ENCODE measurements at places on chromosomes 13 and 19. TPM values are rescaled to one million over a fixed set of nuclear protein-coding genes. Genes with fewer than 3 reads are reported as not detected.
A peak's percentile ranks its signal among the peaks of the same experiment; 100 is the strongest.

Gene RGS9BP
- polyA plus RNA-seq: 0.37 TPM

DNA sequence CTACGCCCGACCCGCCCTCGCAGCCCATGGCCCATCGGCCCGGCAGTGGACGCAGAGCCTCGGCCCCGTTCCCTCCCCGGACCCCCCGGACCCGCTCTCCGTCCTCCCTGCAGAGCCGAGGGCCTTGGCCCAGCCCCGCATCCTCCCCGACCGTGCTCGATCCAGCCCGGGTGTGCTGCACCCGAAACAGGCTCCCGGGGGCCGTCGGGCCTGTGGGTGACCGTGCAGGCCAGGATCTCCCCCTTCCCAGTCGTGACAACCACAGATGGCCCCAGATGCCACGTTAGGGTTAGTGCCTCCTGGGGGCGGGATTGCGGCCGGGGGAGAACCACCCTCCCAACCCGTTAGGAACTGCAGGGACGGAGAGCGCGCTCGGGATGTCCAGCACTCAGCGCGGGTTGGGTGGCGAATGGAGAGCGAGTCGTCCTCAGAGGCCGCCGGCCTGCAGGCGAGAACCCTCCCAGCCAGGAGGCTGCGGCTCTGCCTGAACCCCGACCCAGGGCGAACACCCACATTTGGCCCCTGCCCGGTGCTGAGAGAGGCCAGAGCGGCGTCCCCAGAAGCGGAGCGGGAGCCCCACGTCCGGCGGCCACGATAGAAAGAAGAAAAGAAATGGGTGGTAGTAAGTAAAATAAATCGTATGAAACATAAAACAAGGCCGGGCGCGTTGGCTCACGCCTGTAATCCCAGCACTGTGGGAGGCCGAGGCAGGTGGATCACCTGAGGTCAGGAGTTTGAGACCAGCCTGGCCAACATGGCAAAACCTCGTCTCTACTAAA, 6.7 kb upstream of the MADCAM1 start:
- peaks cover 8% of the 10 kb centered on the region for H3K4me1 ChIP-seq
- H3K27me3 ChIP-seq: no peaks in the 10 kb centered on the region
- H3K4me3 ChIP-seq: peak overlapping the region; percentile 99
- DNase-seq: no peak
- H3K27ac ChIP-seq: peak overlapping the region; percentile 95

Gene RASAL3
- polyA plus RNA-seq: 20.5 TPM

- no peak for DNase-seq
- no peaks in the 10 kb centered on the region for H3K36me3 ChIP-seq
- peak overlapping the region; percentile 91 for H3K27ac ChIP-seq
- peak overlapping the region; percentile 85 for H3K4me3 ChIP-seq
- H3K27me3 ChIP-seq: no peaks in the 10 kb centered on the region
Observed at GRCh38 chr19:37593996-37594303, 642 bp downstream of the ZNF571 start.

DNA sequence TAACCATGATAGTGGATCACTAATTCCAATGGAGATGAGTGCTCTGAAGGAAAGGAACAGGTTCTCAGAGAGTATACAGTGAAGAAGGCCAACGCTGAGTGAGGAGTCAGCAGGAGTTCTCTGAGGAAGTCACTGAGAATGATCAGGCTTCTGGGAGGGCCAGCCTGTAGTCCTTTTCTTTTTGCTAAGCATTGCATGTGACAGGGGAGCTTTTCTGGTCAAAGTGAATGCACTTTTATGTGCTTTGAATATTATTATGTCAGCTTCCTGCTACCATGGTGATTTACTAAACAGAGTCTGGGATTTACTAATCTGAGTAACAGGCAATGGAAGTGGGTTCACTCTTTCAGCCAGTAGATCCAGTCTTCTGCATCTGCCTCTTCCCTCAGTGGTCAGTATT, 81.1 kb upstream of the SERP2 start:
- H3K27ac ChIP-seq: no peak overlapping the region
- no peak overlapping the region for H3K4me3 ChIP-seq

- no peaks in the 10 kb centered on the region for H3K27me3 ChIP-seq
- H3K36me3 ChIP-seq: peaks cover 46% of the 10 kb centered on the region
- no peak overlapping the region for H3K27ac ChIP-seq
- no peak overlapping the region for H3K4me3 ChIP-seq
- DNase-seq: no peak
Observed at GRCh38 chr13:77009011-77009410, 17.1 kb downstream of the CLN5 start.

Gene MPV17L2
- 41.4 TPM for polyA plus RNA-seq

DNA sequence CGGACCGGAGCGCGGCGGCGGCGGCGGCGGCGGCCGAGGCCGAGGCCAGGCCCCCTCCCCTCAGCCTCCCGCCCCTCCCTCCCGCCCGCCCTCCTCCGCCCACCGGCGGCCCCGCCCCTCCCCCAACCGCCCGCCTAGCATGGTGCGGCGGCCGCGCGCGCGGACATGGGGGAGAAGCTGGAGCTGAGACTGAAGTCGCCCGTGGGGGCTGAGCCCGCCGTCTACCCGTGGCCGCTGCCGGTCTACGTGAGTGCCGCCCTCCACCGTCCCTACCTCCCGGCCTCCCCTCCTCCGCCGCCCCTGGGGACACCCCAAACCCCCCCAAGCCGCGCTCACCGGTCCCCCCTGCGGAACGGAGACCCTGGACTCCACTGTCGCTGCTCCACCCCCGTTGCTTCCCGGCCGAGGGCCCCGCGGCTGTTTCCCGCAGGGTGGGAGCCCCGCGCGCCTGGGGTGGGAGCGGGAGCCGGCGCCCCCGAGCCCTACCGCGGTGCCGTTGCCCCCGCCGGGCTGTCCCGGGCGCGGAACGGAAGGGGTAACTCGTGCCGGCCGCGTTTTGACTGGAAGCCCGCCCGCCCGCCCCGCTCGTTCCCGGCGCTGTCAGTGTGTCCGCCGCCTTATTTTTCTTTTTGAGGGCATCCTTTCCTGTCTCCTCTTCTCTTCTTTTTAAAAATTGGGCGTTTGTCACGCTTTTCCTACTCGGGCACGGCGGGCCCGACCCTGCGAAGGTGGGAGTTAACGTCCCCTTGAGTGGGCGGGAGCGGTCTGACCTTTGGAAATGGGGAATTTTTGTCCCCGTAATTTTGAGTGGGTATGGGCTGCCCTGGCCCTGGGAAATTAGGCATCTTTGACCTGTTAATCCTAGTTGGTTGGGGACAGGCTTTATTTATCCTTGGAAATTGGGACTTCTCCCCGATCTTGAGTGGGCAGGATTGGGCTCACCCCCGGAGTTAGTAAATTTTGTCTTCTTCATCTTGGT, 576 bp downstream of the DOT1L start:
- no peaks in the 10 kb centered on the region for H3K36me3 ChIP-seq
- peak; percentile 65 for DNase-seq

Gene ELSPBP1
- polyA plus RNA-seq: not detected

Gene SKA3
- 1.4 TPM for polyA plus RNA-seq

- no peaks in the 10 kb centered on the region for H3K27me3 ChIP-seq
- no peak overlapping the region for H3K27ac ChIP-seq
- H3K4me1 ChIP-seq: no peaks in the 10 kb centered on the region
Observed at GRCh38 chr19:4700693-4700970, 23.0 kb downstream of the DPP9 start.

Gene KLK3
- 1.3 TPM for polyA plus RNA-seq

DNA sequence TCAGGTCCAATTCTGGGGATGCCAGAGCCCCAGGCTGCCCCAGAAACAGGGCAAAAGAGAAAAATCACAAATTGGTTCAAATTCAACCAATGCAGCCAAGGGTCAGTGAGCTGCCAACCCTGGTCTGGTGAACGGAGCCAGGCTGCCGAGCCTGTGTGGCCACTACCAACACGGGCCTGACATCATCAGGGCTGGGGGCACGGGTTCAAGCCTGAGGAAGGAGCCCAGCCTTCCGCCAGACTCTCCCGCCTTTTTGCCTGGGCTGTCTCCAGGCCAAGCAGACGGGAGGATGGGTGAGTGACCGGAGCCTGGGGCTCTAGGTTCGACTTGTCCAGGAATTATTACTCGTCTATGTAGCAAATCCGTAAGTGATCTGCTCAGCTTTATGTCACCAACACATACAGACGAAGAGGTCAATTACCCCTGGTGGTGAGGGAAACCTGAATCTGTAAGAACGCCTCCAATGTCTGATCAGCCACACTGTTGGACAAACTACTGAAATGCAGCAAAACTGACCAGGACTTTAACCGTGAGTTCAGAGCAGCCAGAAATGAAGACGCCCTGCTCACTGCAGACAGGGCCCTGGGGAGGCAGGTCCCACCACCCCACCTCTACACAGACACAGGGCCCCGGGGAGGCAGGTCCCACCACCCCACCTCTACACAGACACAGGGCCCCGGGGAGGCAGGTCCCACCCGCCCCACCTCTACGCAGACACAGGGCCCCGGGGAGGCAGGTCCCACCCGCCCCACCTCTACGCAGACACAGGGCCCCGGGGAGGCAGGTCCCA, 31.8 kb downstream of the RAB20 start:
- H3K27ac ChIP-seq: peak overlapping the region; percentile 88
- no peaks in the 10 kb centered on the region for H3K27me3 ChIP-seq
- H3K4me3 ChIP-seq: no peak overlapping the region
- peaks cover 35% of the 10 kb centered on the region for H3K4me1 ChIP-seq
- no peak for DNase-seq

GRCh38 chr13:88978607-88979006, 1307.4 kb downstream of the SLITRK5 start:
- H3K36me3 ChIP-seq: no peaks in the 10 kb centered on the region
- no peaks in the 10 kb centered on the region for H3K27me3 ChIP-seq
- no peak overlapping the region for H3K4me3 ChIP-seq
- H3K27ac ChIP-seq: no peak overlapping the region
- no peaks in the 10 kb centered on the region for H3K4me1 ChIP-seq

Gene CERS1
- 1.8 TPM for polyA plus RNA-seq

GRCh38 chr19:13128583-13128982, 10.5 kb downstream of the NACC1 start:
- H3K27me3 ChIP-seq: no peaks in the 10 kb centered on the region
- DNase-seq: no peak
- no peak overlapping the region for H3K4me3 ChIP-seq
- no peak overlapping the region for H3K27ac ChIP-seq
- peaks cover 8% of the 10 kb centered on the region for H3K4me1 ChIP-seq
- no peaks in the 10 kb centered on the region for H3K36me3 ChIP-seq

- no peak overlapping the region for H3K27ac ChIP-seq
- no peaks in the 10 kb centered on the region for H3K4me1 ChIP-seq
- no peak overlapping the region for H3K4me3 ChIP-seq
Observed at GRCh38 chr13:22801402-22802003, 379.3 kb upstream of the SGCG start.

Data from adrenal gland (tissue), 19 donors.